Gastroesophageal sphincter (tissue), 4 donors: ENCODE measurements at places on chromosomes 16 and 17. TPM values are rescaled to one million over a fixed set of nuclear protein-coding genes. Genes with fewer than 3 reads are reported as not detected.

GRCh38 chr16:67236563-67237395, 9.8 kb downstream of the TMEM208 start:
- no peak for ATAC-seq
- peaks cover 16% of the 10 kb centered on the region for H3K4me1 ChIP-seq
- H3K36me3 ChIP-seq = peaks cover 79% of the 10 kb centered on the region
- no peak overlapping the region for H3K4me3 ChIP-seq

DNA sequence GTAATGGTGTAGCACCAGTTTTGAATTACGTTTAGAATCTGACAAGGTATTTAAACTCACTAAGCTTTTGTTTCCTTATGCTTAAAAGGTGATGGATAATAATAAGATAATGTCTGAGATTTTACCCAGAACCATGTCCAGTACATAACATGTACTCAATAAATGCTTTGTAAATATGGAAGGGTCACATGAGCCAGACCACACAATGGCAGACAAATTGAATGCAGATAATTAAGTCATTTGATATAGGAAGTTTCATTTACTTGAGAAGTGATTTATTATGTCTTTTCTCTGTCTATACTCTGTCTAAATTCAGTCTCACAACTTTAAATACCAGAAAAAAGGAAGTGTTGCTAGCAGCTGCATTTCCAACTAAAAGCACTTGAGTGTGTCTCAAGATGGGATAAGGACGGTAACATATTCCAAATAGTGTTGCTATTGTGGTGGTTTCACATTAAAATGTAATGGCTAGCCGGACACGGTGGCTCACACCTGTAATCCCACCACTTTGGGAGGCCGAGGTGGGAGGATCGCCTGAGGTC, 52.5 kb upstream of the DHX40 start:
- peaks cover 4% of the 10 kb centered on the region for H3K4me1 ChIP-seq
- H3K27ac ChIP-seq = no peak overlapping the region
- no peaks in the 10 kb centered on the region for H3K27me3 ChIP-seq
- H3K4me3 ChIP-seq = no peak overlapping the region
- H3K36me3 ChIP-seq = no peaks in the 10 kb centered on the region

DNA sequence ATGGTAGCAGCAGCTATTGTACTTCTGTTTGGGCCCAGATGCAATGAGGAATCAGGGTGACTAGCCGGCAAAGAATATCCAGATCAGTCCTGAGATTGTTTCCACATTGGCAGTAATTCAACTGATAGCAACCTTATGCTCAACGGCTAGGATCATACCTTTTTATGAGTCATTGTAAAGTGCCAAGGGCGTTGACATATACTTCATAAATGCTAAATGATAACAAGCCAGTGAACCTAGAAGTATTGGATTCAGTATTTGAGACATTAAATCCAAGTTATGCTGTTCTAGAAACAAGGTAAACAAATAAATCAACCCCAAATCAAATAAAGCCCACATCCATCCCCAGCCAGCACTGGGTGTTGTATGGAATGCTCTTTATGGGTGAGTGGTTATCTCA, 207.1 kb upstream of the ZFHX3 start:
- H3K4me1 ChIP-seq = no peaks in the 10 kb centered on the region
- peaks cover 4% of the 10 kb centered on the region for H3K27me3 ChIP-seq
- ATAC-seq = no peak
- no peak overlapping the region for H3K4me3 ChIP-seq

- H3K4me1 ChIP-seq = no peaks in the 10 kb centered on the region
- H3K27me3 ChIP-seq = peaks cover 21% of the 10 kb centered on the region
- no peak overlapping the region for H3K27ac ChIP-seq
- no peaks in the 10 kb centered on the region for H3K36me3 ChIP-seq
- peak overlapping the region; percentile 2 for H3K4me3 ChIP-seq
- ATAC-seq = no peak
Observed at GRCh38 chr16:85948138-85948509, 49.2 kb downstream of the IRF8 start.

- H3K27me3 ChIP-seq = peaks cover 61% of the 10 kb centered on the region
- no peak overlapping the region for H3K4me3 ChIP-seq
- no peaks in the 10 kb centered on the region for H3K36me3 ChIP-seq
- no peak for ATAC-seq
Observed at GRCh38 chr17:79715098-79715942, 15.4 kb upstream of the ENPP7 start.

DNA sequence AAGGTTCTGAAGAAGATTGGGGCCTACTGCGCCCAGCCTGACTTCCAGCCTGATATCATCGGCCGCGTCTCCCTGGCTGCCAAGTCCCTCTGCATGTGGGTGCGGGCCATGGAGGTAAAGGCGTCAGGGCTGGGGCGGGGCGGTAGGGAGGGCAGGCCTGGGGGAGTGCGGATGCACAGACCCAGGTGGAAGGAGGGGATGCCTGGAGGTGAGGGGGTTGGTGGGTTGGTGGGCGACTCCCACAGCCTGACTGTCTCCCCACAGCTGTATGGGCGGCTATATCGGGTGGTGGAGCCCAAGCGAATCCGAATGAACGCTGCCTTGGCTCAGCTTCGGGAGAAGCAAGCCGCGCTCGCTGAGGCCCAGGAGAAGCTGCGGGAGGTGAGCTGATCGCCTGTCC, 26.8 kb upstream of the KDM6B start:
- H3K4me3 ChIP-seq = no peak overlapping the region
- no peaks in the 10 kb centered on the region for H3K4me1 ChIP-seq
- H3K36me3 ChIP-seq = no peaks in the 10 kb centered on the region

GRCh38 chr17:44362949-44363612, 572 bp downstream of the FAM171A2 start:
- H3K36me3 ChIP-seq = no peaks in the 10 kb centered on the region
- H3K27me3 ChIP-seq = peaks cover 25% of the 10 kb centered on the region
- peaks cover 37% of the 10 kb centered on the region for H3K4me1 ChIP-seq
- H3K27ac ChIP-seq = no peak overlapping the region

DNA sequence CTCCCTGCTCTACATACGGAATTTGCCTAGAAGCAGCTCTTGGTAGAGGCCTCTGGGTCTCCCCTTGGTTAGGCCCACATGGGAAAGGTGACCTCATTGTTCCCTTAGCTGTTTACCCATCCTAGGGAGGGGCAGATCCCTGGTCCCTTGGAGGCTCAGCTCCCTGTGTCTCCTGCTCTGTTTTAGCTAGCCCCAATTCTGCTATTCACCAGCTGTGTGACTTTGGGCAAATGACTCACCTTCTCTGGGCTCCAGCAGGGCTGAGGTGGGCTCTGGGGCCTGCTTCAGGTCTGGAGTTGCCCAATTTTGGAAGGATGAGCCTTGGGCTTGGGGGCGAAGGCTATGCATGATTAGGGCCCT, 3.9 kb downstream of the ABCC3 start:
- H3K4me3 ChIP-seq = no peak overlapping the region
- no peak for ATAC-seq
- no peaks in the 10 kb centered on the region for H3K4me1 ChIP-seq
- H3K27me3 ChIP-seq = peaks cover 47% of the 10 kb centered on the region
- H3K36me3 ChIP-seq = no peaks in the 10 kb centered on the region
- H3K27ac ChIP-seq = no peak overlapping the region

DNA sequence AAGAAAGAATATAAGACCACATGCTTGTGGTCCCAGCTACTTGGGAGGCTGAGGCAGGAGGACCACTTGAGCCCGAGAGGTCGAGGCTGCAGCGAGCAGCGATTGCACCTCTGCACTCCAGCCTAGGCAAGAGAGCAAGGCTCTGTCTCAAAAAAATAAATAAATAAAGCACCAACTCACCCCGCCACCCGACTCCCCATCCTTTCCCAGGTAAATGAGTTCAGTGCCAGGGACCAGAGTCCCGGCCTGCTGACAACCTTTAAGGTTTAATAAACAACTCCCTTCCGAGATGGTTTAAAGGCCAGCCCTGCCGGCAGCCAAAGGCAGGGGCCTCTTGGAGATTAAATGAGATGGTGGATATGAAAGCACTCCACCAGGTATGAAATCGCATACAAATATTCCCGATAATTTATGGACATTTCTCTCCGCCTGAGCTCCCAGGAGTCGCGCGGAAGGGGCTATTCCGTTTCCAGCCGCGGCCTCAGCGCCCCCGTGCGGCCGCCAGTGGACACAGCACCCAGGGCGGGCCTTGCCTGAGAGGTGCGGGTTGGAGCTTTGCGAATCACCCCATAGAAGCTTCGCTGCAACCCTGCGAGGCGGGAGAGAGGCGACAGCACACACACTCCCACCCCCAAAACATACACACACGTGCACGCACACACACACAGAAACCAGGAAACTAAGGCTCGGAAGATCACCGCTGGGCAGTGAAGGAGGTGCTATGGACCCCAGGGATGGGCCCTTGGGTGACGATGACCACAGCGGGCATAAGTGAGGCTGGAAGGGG, 4.0 kb upstream of the RPL38 start:
- peaks cover 2% of the 10 kb centered on the region for H3K36me3 ChIP-seq
- peaks cover 85% of the 10 kb centered on the region for H3K27me3 ChIP-seq
- H3K4me3 ChIP-seq = no peak overlapping the region
- peak; percentile 54 for ATAC-seq
- H3K4me1 ChIP-seq = peaks cover 18% of the 10 kb centered on the region
- no peak overlapping the region for H3K27ac ChIP-seq

GRCh38 chr17:69960755-69961154, 114.3 kb upstream of the KCNJ16 start:
- no peaks in the 10 kb centered on the region for H3K36me3 ChIP-seq
- ATAC-seq = no peak
- peaks cover 39% of the 10 kb centered on the region for H3K4me1 ChIP-seq
- H3K27ac ChIP-seq = no peak overlapping the region
- no peak overlapping the region for H3K4me3 ChIP-seq
- H3K27me3 ChIP-seq = no peaks in the 10 kb centered on the region

GRCh38 chr17:70120425-70120824, 45.4 kb downstream of the KCNJ16 start:
- H3K4me3 ChIP-seq = no peak overlapping the region
- ATAC-seq = no peak
- H3K4me1 ChIP-seq = no peaks in the 10 kb centered on the region
- no peaks in the 10 kb centered on the region for H3K36me3 ChIP-seq

DNA sequence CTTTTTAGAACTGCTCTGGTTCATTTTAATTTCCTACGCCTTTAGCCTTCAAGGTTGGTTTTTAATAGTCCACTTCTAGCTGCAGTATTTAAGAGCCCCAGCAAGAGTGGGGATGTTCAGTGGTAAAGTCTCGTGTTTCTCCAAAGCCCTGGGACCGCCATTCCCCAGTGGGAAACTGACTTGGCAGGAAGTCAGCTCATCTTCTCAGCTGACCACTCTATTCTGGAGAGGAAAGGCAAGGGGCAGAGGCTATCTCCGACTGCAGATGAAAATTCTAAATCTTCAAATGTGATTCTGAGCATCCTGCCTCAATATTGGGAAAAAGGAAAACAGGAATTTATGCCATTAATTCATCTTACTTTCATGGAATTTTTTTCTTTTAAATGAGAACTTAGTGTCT, 35.5 kb downstream of the HS3ST3B1 start:
- H3K36me3 ChIP-seq = no peaks in the 10 kb centered on the region
- H3K27me3 ChIP-seq = peaks cover 3% of the 10 kb centered on the region
- no peak overlapping the region for H3K27ac ChIP-seq
- no peak overlapping the region for H3K4me3 ChIP-seq

TNRC6A gene
- 33.4 TPM for total RNA-seq

CDH15 gene
- 1.1 TPM for total RNA-seq

USP6 gene
- 0.07 TPM for total RNA-seq

GNG13 gene
- total RNA-seq = not detected

MYL11 gene
- total RNA-seq = not detected

NUDT16L1 gene
- total RNA-seq = 17.5 TPM

MYH1 gene
- 0.15 TPM for total RNA-seq

PRRT2 gene
- 4.2 TPM for total RNA-seq

KRT31 gene
- total RNA-seq = not detected

TMEM92 gene
- not detected for total RNA-seq
